Foreskin keratinocyte (primary cell): ENCODE measurements at places on chromosomes 6 and 20. TPM values are rescaled to one million over a fixed set of nuclear protein-coding genes. Genes with fewer than 3 reads are reported as not detected.

TBC1D32 gene
- 1.2 and 1.4 TPM in 2 replicates for polyA plus RNA-seq

UBE3D gene
- polyA plus RNA-seq: 3.4 and 4.2 TPM in 2 replicates

SLC26A8 gene
- 0.01 and 0.13 TPM in 2 replicates for polyA plus RNA-seq

CLDN20 gene
- not detected in 2 replicates for polyA plus RNA-seq
